Left renal cortex interstitium (tissue), 4 donors: ENCODE measurements at places on chromosomes 12 and 14. TPM values are rescaled to one million over a fixed set of nuclear protein-coding genes. Genes with fewer than 3 reads are reported as not detected.

- DNase-seq: no peak
Observed at GRCh38 chr14:101721111-101721510, 40.4 kb upstream of the PPP2R5C start.

GRCh38 chr14:52011523-52011922, 22.2 kb downstream of the RTRAF start:
- no peak for DNase-seq

DNA sequence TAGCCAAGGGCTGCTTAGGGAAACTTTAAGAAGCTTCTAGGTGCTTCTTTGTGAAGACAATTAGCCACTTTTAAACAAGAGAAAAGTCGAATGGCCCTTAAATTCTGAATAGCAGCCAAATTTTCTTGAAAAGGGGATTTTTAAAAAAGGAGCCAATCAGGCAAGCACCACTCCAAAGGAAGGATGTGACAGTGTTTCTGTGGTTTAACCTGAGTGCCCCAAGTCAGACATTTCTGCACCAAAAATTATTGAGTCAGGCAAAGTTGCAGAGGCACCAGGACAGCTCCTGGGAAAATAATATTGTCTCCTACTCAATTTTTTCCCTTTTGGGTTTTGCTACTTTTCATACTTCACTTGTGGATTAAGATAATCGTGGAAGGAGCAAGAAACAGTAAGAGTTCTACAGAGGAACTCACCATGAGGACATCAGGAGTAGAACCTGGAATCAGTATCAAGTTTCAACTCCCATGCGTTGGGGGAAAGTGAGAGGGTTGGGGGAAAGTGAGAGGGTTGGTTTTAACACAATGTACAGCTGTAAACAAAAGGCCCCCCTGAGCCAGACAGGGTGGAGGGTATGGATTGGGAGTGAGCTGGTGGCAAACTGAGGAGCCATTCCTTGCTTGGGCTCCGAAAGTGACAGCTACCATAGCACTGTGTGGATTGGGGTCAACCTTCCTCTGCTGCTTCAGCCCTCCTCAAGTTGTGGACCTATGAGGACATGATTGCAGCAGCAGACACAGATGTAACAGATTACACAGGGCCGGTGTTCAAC, 90.8 kb downstream of the SLC38A1 start:
- no peak for DNase-seq

Gene FIGNL2
- polyA plus RNA-seq: 2.3 TPM

Gene SELPLG
- polyA plus RNA-seq: 1.9 TPM

Gene RD3L
- polyA plus RNA-seq: not detected

Gene CLMN
- polyA plus RNA-seq: 19.0 TPM

Gene USP44
- polyA plus RNA-seq: 2.0 TPM

Gene MDM2
- polyA plus RNA-seq: 52.3 TPM
